Bronchial epithelial cell (primary cell): ENCODE measurements at places on chromosomes 1 and 21. TPM values are rescaled to one million over a fixed set of nuclear protein-coding genes. Genes with fewer than 3 reads are reported as not detected.

GRCh38 chr1:185567440-185567839 lies 166.8 kb upstream of the HMCN1 start:
- no peak for DNase-seq

DNA sequence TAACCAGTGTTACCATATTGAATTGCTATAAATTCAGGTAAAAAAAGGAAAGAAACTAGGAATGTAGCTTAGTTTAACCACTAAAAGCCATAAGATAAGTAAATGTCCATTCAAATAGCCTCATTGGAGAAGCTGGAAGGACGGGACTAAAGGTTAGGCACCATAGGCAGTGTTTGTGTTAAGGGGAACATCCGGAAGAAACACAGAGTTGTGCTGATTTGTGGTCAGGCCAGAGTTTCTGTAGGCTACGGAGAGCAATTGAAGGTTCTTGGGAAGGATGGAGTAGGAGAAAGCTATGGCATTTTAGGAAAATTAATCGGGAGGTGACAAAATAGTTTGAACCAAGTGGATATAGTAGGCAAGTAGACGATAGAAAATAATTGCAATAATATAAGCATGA lies 1.3 kb upstream of the KCNJ10 start:
- no peak for DNase-seq

DNA sequence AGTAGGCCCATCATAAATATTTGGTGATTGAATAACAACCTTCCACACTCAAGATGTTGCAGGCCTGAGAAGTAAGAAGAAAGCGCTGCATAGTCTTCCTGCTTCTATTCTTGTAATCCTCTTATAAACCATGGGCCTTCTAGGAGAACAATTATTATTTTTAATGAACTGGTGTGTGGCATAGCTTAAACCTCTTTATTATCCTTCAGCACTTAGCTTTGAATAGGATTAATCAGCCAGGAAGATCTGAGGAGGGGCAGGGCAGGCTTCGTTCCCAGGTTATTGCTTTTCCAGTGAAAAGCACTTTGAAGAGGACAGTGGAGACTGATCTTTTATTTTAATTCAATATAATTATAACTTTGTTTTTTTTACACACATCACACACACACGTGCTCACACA lies 42.3 kb downstream of the KIF26B start:
- DNase-seq: no peak

Gene GLMN
- total RNA-seq: 4.5 and 4.7 TPM in 2 replicates

DNA sequence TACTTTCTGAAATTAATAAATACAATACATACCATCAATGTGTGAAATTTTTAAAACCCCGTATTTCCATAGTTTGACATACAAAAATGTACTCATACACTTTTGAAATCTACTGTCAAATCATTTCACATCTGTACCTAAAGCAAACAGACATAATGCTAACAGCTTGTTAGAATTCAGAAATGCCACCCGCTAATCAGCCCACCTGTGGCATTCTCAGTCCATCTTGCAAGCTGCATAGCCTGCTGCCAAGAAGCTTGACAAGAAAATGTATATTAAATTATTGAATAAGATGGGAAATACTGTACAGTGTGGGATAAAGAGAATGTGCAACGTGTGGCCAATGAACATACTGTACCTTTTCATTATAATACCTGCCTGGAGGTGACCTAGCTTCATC lies 55.1 kb downstream of the ZBTB18 start:
- no peak for DNase-seq

DNA sequence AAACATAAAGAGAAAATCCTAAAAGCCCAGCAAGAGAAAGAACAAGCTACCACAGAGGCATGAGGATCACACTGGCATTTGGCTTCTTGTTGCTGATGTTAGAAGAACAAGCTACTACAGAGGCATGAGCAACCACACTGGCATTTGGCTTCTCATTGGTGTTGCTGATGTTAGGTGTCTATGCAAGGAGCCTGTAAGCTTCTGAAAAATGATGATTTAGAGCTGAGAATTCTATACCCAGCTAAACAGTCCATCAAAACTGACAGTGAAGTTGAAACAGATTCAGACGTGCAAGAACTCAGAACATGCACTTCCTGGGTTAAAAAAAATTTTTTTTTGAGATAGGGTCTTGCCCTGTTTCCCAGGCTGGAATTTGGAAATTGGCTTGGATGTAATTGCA lies 37.8 kb upstream of the ADARB1 start:
- DNase-seq: no peak
